ENCODE measurements at places on chromosomes 13 and 19.

DNA sequence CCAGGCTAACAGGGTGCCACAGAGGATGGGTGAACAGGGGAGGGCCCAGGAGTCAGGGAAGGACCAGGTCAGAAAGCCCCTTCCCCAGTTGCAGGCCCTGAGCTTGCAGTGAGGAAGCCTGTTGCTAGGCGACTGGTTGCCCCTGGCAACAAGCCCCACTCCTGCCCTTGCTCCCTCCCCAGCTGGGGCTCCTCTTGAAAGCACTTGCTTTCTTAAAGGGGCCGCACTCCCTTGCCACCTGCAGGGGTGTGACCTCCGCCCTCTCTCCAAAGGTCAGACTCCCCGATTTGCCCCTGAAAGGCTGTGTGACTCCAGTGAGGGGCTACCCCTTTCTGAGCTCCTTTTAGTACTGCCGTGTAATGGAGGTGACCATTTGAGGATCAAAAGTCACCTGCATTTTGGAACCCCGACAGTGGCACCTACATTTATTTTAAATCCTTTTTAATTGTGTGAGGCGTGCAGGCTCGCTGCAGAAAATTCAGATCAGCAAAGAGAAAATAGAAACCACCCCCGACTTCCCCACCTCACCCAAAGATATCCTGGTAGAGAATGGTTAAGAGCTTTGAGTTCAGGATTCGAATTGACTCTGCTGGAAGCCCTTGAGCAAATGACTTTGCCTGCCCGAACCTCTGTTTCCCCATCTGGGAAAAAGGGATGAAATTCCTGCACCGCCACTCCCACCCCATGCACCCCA lies 4.8 kb downstream of the FCHO1 start:
- DNase-seq, result peak; percentile 35

DNA sequence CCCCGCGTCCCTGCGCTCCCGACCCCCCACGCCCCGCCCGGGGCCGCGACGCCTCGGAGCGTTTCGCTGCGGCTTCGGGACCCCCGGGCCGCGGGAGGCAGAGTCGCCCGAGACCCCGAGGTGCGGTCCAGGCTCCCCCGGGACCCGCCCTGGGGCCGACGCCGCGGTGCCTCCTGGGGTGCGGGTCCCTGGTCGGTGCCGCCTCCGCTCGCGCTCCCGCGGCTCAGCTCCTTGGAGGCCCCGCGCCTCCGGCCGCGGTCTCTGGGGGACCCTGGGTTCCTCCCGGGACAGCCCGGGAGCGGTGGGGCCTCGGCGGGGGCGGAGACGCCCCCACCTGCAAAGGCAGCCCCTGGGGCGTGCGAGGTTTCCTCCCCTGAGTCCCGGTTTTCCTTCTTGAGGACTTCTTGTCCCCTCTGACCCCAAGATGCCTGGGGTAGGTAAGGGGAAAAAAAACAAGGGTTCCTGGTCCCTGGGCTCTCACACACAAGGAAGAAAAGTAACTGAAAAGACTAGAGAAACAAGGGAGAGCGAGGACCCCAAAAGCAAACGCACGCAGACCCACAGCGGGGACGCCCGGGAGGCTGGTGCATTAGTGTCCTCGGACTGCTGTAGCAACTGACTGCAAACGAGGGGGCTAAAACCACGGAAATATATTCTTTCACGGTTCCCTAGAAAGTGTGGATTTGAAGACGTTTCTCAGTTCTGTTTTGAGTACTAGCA lies 740 bp downstream of the ZNF555 start:
- no peak for DNase-seq

- DNase-seq, result peak; percentile 97
These were observed 32.7 kb upstream of the DCLK1 start for GRCh38 chr13:36163809-36164308.

DNA sequence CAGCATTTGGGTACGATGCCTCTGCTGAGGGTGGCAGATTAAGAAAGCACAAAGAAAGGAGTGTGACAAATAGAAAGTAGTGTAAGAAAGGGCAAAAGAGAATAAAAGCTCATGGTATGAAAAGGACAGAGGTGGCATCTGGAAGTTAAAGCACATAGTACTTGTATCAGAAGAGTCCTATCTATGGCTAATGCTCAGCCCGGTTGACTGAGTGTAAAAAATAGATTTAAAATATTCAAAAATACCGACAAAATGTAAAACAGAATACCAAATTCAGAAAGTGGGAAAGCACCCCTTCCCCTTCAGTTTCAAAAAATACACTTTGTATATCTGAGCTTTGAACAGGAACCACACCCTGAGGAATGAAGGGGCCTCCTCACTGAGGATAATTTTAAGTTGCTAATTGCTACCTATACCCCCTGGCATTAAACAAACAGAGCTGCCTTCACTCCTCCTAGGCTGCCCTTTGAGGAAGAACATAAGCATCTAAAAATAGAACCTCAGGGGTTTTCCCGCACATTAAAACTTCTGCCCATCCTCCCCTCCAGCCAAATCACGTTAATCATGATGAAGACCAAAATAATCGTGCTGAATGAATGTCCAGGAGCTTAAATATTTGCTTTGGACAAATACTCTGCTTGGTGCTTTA lies 43.3 kb downstream of the DLEU7 start:
- peak; percentile 9 for DNase-seq

GRCh38 chr19:5137114-5137513 lies 168.2 kb downstream of the KDM4B start:
- DNase-seq, result no peak

GRCh38 chr13:88142653-88143052 lies 471.5 kb downstream of the SLITRK5 start:
- no peak for DNase-seq

DNA sequence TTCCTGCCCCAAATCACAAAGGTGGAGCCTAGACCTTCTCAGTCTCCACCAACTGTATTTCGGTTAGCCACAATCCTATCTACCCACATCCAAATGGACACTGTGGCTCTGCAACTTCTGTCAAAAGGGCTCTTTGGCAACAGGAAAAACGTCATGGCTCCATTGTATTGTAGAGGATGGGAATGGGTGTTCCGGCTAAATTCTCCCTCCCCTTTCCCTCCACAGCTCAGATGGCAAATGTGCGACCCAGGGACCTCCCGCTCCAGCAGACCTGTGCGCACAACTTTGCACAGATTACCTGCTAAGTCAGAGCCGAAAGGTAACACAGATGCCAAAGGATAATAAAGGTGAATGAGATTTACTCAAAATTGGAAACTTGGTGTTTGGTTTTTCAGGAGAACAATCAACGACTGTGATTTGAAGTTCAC lies 968 bp upstream of the KL start:
- DNase-seq, result no peak

DNA sequence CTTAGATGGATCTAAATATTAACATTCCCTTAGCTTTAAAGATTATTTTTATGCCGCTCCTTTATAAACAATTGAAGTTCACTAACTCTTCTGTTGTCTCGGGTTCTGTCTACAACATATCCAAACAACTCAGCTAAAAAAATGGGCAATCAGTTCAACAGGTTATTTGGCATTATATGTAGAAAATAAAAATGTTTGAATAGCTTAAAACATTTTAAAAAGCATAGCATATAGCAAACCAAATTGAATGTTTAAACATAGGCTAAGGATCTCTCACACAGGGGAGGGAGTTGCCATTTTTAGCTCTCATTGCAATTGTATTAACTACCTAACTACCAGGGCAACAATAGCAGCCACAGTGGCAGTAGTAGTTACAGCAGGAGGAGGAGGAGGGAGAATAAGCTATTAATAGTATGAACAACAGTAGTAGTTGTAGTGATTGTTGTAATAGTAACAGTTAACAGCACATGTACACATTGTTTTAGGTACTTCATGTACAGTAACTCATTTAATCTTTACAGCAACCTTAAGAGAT lies 404.2 kb downstream of the KCNRG start:
- no peak for DNase-seq

- DNase-seq, result no peak
These were observed 46.8 kb downstream of the SLC7A1 start for GRCh38 chr13:29548722-29549121.

DNA sequence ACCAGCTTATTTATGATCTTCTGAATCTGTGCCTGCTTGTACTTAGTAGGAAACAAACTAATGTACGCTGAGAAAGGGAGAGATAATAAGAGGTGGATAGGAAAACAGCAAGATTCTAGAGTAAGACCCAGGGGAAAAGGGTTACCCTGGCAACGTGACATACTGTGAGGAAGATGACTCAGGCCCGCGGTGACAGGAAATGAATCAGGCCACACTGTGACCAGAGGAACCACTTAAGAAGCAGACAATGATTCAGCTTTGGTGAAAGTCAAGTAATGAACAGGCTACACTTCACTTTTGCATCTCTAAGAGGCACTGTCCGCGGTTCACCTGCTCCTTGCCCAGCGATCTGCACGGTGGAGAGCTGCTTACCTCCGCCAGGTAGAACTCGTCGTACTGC lies 158.2 kb downstream of the NALCN start:
- DNase-seq, result peak; percentile 95

DNA sequence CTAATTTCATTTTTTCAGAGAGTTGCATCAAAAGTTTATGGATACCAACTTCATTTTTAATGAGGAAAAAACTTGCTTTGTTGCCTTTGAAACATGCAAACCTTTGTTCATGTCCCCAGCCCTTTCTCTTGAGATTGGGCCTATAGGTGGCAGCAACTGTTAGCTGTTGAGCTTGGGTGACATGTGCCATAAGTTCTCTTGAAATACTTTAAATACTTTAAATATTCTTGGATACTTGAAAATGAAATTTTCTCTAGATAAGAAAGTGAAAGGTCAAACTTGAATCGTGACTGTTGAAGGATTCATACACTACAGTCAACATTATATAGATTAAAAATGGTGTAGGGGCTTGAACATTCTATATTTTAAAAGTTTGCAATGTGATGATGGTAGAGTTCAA lies 294.9 kb downstream of the NDFIP2 start:
- DNase-seq, result peak; percentile 81

- DNase-seq, result peak; percentile 96
These were observed at the start of gene MOB3A for GRCh38 chr19:2096034-2096479. MOB3A (minus strand) TSS chr19:2096326; CDS start chr19:2078560, 17,766 bp downstream.

DNA sequence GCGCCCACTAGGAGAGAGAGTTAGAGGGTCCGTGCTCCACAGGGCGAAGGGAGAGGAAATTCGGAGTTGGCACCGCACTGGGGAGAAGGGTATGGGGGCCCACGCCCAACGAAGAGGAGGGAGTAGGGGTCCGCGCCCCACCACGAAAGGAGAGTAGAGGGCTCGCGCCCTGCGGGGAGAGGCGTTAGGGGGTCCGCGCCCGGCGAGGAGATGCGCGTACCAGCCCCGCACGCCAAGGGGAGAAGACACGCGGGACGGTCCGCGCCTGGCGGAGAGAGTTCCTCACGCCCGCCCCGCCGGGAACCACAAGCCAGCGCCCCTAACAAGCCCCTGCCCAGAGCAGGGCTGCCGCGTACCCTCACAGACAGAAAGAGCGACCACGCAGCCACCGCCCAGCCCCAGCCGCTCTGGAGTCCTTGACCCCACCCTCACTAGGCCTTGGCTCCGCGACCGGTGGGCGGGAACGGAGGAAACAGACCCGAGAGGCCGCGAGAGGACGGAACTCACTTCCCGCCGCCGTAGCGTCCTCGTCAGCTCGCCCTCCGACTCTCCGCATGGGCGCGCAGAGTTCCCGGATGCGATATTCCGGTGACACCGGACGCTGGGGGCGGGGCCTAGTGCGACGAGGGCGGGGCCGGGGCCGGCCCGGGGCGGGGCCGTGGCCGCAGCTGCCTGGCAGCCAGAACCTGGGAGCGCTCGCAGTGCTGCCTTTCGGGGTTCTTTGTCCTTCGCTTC lies 20.0 kb upstream of the ZSCAN18 start:
- peak; percentile 19 for DNase-seq

DNA sequence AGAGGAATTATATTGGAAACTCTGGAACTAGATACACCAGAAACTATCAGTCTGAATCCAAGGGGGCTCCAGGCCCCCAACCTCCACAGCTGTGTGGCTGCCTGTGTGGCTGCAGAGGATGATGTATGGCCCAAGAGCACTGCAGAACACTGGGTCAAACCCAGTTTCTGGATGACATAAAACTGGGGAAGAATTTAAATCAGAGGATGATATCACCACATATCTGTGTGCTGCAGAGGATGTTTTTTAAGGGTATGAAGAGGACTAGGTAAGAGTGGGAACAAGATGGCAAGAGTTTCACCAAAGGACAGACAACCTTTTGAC lies 226.4 kb downstream of the SUCLA2 start:
- no peak for DNase-seq

DNA sequence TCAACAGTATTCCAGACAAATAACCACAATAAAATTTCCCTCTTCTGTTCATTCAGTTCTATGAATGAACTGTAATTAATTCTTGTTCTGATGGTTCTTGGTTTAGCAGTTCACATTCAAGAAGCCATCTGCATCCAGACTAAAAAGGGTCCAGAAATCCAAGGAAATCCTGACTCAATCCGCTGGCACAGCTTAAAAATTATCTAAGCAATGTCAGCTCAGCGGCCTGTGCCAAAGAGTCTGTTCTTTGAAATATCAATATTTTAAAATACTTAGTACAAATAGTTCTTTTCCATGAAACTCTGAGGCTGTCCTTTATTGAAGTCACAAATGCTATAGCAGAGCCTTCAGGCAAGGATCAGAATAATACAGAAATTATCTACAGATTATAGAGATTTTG lies 57.2 kb downstream of the DHRS12 start:
- no peak for DNase-seq

DNA sequence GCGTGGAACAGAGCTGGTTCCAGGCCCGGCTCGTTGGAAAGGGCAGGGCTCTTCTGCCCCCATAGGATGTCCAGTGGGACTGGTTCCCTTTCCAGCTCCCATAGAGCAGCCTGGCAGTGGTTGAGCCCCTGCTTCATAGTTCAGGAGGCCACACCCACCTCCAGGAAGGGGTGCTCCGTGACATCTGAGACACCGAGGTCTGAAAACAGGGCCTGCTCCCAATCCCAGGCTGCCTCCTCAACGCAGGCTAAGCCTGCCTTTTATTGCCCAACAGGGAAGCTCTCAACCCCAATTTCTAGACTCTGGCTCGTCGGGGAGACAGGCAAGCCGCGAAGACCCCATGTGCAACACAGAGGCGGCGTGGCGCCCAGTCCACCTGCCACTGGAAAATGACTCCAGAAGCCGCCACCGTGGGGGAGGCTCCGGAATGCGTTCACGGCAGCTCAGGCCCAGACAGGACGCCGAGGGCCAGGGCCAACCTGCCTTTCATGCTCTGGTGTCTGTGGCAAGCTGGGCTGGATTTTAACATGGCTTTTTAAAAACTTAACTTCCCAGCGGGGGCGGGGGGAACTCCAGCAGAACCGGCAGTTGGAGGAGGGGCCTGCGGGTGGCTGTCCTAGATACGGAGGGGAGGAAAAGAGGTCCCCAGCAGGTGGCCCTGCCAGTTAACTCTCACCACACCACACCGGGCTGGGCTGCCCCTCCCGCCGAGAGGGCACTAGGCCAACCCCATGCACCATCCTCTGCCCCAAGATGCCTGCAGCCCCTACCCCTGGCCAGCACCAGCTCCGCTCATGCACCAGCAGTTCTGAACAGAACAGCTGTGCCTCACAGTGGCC lies 17.9 kb upstream of the TINCR start:
- peak; percentile 7 for DNase-seq
